Left renal pelvis (tissue), 4 donors: ENCODE measurements at places on chromosomes 4 and X.

GRCh38 chr4:70627620-70628019, 924 bp upstream of the ENAM start:
- no peak for DNase-seq

GRCh38 chrX:114580336-114580735, 3.5 kb upstream of the HTR2C start:
- DNase-seq = no peak

- no peak for DNase-seq
Measured at GRCh38 chr4:7530932-7531639, 96.4 kb upstream of the PSAPL1 start.

GRCh38 chr4:101279377-101279871, 67.9 kb downstream of the PPP3CA start:
- peak; percentile 17 for DNase-seq

GRCh38 chr4:108337923-108338322, 169.2 kb upstream of the LEF1 start:
- no peak for DNase-seq

GRCh38 chr4:169400832-169401231, 130.1 kb upstream of the SH3RF1 start:
- no peak for DNase-seq

- no peak for DNase-seq
Measured at GRCh38 chr4:6984612-6985425, 58.4 kb upstream of the TADA2B start.

GRCh38 chr4:152957437-152958171, 21.5 kb downstream of the FHDC1 start:
- no peak for DNase-seq

DNA sequence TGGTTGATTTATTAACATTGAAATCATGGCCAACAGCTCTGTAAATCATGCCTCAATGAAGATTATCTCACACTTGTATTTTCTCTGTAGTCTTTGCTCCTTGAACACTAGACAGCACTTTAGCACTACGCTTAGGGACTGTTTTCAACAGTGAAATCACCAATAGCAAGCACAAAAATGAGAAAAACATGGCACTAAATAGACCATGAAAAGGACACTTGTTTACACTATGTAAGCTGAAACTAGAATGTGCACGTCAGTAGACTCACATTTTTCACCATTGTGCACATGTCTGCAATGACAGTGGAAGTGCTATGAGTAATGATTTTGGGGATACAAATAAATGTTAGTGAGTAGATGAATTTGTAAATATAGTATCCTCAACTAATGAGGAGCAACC, 3.1 kb downstream of the BMP2K start:
- no peak for DNase-seq

DNA sequence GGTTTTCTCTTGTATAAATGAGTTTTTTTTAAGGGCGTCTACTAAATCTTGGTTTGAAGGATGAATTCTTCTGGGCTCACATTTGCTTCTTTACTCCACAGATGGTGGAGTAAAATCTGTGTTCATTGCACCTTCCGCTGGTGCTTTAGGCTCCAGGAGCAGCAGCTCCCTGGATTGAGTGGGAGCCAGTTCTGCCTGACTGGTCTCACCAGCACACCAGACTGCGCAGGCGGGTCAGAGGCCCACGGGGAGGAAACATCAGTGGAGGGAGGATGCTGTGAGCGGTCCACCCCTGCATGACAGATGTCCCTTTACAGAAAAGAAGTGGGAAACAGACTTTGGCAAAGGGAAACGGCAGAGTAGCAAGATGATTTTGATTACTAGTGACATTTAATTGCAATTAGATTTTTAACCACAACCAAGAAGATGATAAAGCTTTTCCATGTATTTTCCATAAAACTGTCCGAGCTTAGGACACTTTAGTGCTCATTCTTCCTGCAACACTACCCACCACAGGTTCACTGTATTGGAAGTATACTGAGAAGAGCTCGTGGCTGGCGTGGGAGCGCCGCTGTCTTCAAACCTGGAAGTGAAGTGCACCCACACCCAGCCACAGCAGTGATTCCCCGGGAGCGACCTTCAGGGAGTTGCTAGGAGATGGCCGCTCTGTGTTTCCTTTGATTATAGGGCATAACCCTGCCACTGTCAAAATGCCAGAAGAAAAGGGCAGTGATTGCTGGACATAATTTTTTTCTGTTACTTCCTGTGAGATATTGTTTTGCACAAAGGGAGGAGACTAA, 95.2 kb downstream of the SORBS2 start:
- DNase-seq = no peak

GRCh38 chr4:68342134-68342533, 7.8 kb downstream of the YTHDC1 start:
- no peak for DNase-seq

DNA sequence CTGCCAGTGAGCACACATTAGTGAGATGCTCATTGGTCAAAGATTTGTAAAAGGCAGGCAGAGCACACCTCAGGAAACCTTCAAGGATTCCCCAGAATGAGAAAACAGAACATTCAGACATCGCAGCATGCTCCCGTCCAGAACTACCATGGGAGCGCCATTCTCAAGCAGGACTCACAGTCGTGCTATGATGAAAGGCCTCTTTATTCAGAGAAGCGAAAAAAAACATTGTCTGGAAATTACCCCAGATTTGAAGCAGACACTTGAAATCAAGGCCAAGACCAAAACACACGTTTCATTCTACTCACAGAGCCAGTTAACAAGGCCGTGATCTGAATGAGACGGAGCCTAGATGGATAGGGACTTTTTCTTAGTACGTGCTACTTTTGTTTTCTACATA, 961.8 kb upstream of the TENM3 start:
- DNase-seq = no peak
